Islet precursor cell (in vitro differentiated cells): ENCODE measurements at places on chromosomes 6 and 20.

DNA sequence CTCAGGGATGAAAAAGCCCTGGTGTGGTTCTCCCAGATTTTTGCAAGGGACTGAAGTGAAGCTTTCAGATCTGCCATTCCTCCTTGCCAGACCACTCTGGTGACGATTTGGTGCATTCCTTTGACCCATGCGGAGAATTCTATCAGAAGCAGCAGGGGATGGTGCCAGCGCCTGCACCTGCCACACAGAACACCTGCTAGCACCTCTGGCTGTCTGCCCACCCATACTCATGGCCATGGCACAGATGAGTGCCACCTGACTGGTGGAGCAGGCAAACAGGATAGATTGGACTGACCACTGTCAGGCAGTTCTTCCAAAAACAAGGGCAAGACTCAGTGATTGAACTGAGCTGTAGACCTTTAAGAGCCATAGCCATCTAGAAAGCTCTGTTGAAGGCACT is 107.1 kb downstream of the CDYL start:
- no peak for DNase-seq

GRCh38 chr6:111764238-111765175 is 108.7 kb downstream of the FYN start:
- peak; percentile 77 for DNase-seq

GRCh38 chr20:35901678-35902544 is 52.4 kb downstream of the SCAND1 start:
- DNase-seq: peak; percentile 63

DNA sequence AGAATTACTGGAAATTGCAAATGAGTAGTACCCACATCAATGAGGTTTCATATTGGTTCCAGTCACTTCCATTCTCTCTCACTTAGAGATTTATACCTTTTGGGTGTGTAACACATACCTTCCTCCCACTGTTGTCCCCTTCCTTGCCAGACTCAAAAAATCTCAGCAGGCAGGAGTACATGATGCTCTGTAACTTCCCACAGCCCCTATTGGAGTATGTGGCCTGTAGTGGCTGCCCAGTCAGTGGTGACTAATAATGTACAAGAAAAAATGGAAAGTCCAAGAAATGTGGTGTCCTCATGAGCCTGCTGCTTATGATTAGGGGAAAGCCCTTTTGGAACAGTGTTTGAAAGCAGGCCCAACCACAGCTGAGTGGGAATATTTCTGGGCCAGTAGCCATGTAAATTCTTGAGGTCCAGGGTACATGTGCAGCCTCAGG is 312.0 kb downstream of the ZFAND3 start:
- DNase-seq: peak; percentile 26
